ENCODE measurements at places on chromosomes 2 and 18. TPM values are rescaled to one million over a fixed set of nuclear protein-coding genes. Genes with fewer than 3 reads are reported as not detected.

The RESP18 gene
- polyA plus RNA-seq: not detected

The AFF3 gene
- 4.9 TPM for polyA plus RNA-seq

The IKZF2 gene
- polyA plus RNA-seq: 4.8 TPM

The COL6A3 gene
- polyA plus RNA-seq: 218 TPM

The CEP68 gene
- 24.2 TPM for polyA plus RNA-seq

Data from muscle of arm (tissue), 14 donors.